Stimulated activated CD4-positive, alpha-beta T cell treated with anti-CD3 and anti-CD28 coated beads, TNF-alpha, amount 100 ng/mL, for 4 hours (primary cell): ENCODE measurements at places on chromosomes 3 and 15.

DNA sequence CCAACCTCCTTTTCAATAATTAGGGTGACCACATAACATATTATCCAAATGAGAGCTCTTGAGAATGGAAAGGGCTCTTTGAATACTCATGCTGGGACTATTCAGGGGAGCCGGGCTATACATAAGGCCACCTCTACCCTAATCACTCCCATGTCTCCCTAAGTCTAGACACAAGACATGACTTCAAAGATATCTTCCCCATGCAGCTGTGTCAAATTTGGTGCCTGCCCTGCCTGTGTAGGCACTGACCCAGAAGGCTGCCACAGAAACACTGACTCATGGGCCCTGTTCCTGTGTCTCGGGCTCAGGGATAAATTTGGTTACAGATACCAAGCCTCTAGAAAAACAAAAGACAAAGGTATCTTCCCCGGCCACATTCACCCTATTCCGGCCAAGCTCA, 70.3 kb downstream of the MYLK start:
- DNase-seq, result no peak

- DNase-seq, result no peak
Measured at GRCh38 chr3:107956991-107957900, 133.6 kb downstream of the CD47 start.

DNA sequence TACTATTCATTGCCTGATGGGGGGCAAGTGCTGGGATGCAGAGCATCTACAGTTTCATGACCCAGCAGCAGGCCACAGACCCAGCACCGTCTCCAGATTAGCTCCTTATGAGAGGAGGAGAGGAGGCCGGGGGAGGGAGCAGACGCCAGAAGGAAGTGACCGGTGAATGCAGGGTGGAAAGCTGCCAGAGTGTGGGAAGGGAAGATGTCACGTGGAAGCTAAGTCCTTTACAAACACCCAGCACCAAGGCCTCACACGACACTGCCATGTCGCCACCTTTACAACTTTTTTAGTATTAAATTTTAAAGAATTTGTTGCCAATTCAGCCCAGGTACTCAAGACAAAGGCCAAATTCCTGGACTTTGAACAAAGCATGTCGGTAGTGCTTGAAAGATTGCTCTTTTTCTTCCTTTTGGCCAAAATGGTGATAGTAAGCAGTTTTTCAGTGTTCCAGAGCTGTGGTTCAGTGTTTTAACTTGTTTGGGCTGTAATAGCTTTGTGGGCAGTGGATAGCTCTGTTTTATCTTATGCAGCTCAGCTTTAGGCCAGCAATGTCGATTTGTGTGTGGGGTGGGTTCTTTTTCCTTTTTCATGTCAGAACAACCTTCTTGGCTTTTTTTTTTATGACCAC, 58.2 kb downstream of the ZBTB38 start:
- no peak for DNase-seq

- DNase-seq, result no peak
Measured at GRCh38 chr3:164320962-164321361, 757.3 kb downstream of the SI start.
